HepG2 (cell line): ENCODE measurements at places on chromosomes 2 and 18. TPM values are rescaled to one million over a fixed set of nuclear protein-coding genes. Genes with fewer than 3 reads are reported as not detected.
A peak's percentile ranks its signal among the peaks of the same experiment; 100 is the strongest.

GRCh38 chr2:112927745-112928144, 16.8 kb downstream of the IL37 start:
- DNase-seq, result no peak

DNA sequence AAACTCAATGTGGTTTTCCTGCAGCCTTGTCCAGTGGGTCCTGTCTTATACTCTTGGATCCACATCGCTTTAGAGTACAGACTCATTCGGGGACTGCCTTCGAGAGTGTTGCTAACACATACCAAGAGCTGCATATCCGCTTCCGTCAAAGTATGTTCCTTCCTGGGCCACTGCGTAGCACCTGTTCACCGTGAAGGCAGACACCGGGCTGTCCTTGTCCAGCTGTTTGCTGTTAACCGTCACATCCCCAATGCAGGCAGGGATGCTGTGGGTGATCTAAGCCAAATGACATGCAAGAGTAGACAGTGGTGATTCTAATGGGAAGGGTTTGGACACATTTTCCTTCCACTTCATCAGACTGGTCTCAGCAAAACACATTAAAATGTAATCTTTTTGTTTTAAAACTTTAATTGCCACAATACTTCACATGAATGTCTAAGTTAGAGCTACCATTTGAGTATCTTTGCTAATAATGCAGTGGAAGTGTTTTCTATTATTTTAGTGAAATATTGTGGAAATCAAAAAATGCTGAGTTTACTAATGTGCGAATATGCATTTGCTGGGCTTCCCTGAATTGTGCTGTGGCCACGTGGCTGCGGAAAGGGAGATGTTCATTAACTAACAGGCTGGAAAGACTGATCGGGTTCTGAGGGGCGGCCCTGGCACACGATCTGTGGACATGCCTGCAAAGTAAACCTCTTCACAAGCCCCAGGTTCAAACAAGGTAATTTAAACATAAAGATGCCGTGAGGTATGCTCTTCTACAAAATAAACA, 169.1 kb downstream of the LAMA1 start:
- DNase-seq, result no peak

DNA sequence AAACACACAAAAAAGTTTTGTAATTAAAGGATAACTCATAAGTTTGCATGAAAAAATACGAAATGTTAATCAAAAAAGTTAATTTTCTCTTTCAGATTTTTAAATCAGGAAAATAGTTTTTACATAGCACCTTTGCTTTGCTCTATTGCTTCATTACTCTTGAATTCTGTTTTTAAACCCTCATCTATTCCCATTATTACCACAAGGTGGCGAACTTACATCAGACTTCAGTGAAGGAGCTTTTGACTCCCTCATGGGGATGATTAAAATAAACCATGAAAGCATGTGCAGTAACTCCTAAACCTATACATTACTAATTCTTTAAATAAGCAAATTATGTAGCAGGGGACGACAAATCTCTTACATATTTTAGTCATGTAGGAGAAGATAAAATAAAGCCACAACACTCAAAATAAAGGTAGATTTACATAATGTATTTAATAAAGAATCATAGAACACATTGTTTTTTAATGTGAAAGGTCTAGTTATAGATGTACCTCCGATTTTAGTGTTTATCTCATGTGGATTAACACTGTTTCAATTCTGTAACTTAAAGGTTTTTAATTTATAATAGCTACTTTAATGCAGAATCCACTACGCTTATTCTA, 105.2 kb downstream of the NETO1 start:
- DNase-seq, result peak; percentile 62

DNA sequence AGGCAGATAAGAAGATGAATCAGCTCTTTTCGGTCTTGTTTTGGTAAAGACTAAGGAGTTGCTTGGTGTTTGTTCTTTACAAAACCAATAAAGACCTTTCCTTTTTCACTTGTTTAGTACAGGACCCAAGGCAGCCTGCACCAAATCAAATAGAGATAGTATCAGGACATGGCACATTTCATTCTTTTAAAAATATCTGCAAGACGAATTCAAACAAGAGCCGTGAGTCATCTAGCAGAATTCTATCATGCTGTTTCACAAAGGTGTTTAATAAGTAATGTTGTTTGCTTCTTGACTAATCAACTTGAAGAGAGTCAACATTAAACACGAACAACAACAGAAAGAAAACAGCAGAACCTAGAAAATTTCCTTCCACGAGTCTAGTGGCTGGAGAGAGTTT, 102.8 kb upstream of the TTN start:
- no peak for DNase-seq

DNA sequence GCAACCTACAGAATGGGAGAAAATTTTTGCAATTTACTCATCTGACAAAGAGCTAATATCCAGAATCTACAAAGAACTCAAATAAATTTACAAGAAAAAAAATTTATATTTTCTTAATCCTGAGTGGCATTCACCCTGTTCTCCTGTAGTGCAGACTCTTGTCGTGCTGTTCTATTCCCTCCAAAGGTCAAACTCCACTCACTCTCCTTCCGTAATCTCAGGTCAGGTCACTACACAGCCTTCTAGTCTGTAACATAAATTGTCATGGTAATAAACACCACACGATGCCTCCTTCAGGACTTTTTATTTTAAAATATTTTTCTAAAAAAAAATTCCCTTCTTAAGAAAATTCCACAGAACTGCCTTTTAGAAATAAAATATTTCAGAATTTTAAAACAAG, 417.9 kb upstream of the GCFC2 start:
- DNase-seq, result peak; percentile 18

DNA sequence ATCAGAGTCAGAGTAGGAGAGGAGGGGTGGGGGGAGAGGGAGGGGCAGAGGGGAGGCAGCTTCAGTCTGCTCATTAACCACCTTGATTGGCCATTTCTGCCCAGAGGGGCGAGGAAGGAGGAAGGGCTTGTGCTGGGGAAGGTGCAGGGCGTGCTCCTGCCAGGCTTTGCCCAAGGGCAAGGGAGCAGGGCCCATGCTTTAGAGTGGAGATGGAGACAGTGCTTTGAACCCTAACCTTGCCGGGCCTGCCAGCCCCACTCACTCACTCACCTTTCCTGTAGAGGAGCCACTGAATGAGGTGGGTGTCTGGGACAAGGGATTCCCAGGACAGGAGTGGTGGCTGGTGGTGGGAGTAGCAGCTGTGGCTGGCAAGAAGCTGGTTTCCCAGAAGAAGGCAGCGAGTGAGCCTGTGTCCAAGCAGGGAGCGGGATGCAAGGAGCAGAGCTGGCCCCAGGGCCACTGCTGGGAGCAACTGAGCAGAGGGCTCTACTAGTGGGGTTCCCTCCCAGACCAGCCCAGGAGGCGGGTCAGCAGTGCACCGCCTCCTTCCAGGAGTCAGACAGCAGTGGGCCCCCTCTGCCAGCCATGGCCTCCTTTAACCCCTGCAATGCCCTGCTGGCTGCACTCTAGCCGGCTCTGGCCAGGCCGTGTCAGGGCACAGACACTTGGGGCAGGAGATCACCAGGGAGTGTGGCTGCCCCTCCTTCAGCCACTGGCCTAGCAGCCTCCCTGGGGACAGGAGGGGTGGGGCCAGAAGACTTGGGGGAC, 3.6 kb upstream of the RUFY4 start:
- DNase-seq, result no peak

DNA sequence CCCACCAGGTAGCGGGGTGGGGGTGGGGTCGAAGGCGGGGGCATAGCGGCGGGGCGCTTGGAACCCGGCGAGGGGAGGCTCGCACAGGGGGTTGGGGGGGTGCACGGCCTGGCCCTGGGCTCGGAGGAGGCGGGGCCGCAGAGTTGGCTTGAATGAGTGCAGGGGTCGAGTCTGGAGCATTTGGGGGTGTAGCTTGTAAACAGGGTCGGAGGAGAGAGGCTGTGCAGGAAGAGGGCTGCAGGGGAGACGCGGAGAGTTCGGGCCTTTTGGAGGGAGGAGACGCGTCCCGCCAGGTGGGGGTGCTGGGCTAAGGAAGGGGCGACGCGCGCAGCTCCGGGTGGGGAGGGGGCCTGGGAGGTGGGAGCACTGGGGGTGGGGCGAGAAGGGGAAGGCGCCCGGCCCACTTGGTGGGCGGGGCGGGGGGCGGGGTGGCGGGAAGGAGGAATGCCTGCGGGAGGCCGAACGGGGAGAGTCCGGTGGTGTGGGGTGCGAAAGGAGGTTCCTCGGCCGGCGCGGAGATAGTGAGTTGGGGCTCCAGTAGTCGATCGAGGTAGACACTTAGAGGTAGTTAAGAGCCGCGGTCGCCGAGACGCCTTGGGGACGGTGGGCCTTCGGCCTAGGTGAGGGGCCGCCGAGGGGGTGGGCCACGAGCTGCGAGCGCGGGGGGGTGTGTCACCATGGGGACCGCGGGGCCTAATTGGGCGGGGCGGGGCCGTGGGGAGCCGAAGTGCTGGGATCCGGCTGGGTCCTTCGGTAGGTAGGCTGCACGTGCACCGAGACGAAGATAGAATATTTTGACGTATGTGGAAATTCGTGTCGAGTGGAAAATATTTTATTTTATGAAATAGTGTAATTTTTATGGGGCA, 774 bp downstream of the MSH6 start:
- peak; percentile 60 for DNase-seq

DNA sequence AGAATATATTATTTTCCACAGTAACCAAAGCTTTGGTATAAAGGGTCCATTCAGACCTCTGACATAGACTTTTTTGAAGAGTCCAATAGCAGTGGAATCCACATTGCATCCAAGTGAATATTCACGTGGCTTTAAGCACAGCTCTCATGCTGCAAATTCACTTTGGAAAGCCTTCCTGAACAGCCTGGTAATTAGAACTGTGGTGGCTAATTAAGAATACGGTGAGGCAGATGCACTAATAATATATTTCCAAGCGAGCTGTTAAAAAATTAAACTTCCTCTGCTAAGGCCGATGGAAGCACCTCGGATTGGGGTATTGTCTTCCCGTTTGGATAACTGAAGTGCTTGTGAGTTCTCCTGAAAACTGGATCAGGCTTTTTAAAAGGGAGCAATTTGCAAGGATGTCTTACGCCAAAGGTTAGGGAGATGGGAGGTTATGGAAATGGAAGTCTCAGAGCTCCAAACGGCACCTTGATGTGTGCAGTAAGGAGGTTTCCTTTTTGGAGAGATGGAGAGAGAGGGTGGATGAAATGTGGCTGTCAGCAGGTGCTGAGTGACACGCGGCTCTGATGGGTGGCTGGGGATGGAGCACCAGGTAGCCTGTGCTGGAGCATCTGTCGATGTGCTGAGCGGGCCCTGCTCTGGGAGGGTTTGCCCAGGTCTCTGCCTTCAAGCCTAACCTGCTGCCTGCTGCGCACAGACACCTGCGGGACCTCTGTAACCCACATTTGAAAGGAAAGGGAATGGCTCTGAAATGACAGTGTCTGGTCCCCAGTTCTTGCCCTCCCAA, 37.5 kb downstream of the CABLES1 start:
- no peak for DNase-seq

DNA sequence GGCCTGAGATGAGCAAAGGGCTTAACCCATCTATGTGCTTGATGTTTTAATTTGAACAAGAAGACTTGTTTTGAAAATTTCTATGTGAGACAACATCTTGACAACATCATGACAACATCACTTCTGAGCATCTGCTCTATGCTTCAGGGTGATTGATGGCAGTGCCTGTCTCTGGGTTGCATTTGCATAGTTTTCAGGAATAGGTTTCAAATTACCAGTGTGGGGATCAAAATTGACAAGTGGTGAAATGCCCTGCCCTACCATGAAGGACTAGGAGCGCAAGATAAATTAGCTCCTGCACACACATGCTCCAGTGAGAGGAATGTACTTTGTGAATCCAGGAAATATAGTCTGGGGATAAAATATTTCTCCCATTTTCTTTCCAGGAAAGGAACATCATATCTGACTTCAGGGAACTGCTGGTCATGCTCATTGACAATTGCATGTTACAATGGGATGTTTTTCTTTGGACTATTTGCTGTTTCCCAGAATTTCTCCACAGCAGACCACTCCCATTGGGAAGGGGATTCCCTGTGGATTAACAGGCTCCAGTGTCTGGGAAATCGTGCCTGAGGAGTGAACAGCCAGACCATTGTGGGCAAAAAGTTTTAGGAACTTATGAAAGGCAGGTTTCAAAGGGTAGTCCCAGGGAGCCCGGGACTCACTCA, 45.3 kb upstream of the IL1R2 start:
- DNase-seq, result no peak

DNA sequence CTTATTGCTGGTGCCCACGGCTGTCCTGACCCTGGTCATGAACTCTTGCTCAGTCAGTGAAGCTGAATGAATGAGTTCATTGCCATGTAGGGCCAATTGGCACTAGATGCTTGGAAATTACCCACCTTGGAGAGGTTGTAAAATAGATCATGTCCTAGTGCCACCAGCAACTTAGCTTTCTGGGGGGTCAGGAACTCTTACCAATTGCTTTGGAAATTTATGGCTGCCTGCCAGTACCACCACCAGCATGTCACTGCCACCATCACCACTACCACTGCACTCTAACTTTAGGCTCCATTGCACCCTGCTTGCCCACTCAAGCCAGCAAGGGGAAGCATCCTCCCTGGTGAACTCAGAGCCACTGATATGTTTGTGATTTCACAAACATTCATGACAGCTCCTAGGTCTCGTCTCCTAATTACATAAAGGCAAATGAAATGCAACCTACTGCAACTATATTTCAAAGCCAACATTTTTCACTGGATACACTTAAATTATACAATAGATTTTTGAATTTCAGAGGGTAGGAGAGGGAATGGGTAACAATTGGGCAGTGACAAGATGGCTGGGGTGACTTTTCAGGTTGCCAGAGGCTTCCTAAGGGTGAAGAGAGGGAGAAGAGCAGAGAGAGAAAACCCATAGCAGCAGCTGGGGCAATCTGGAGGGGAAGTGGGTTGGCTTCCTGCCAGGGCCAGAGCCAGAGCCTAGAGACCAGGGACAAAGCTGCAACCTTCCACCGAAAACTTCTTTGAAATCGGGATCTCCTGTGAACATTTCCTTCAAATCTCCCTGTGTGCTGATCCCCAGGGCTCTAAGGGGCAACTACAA, 3.5 kb upstream of the EMILIN1 start:
- no peak for DNase-seq

GRCh38 chr2:170836027-170836426, 19.3 kb downstream of the GAD1 start:
- DNase-seq, result no peak

Gene POU3F3
- not detected in 2 replicates for total RNA-seq

Gene SMAD2
- 96.2 and 132 TPM in 2 replicates for total RNA-seq

Gene ATP6V1C2
- total RNA-seq, result 0.04 TPM in 1 of 2 replicates, not detected in the other

Gene CCDC148
- total RNA-seq, result 0.49 and 0.73 TPM in 2 replicates

Gene NEB
- total RNA-seq, result 0.18 and 0.24 TPM in 2 replicates

Gene KCNIP3
- total RNA-seq, result not detected in 2 replicates

Gene TSPYL6
- total RNA-seq, result not detected in 2 replicates

Gene COBLL1
- 85.4 and 86.8 TPM in 2 replicates for total RNA-seq
